ENCODE measurements at places on chromosomes 12 and 14.

DNA sequence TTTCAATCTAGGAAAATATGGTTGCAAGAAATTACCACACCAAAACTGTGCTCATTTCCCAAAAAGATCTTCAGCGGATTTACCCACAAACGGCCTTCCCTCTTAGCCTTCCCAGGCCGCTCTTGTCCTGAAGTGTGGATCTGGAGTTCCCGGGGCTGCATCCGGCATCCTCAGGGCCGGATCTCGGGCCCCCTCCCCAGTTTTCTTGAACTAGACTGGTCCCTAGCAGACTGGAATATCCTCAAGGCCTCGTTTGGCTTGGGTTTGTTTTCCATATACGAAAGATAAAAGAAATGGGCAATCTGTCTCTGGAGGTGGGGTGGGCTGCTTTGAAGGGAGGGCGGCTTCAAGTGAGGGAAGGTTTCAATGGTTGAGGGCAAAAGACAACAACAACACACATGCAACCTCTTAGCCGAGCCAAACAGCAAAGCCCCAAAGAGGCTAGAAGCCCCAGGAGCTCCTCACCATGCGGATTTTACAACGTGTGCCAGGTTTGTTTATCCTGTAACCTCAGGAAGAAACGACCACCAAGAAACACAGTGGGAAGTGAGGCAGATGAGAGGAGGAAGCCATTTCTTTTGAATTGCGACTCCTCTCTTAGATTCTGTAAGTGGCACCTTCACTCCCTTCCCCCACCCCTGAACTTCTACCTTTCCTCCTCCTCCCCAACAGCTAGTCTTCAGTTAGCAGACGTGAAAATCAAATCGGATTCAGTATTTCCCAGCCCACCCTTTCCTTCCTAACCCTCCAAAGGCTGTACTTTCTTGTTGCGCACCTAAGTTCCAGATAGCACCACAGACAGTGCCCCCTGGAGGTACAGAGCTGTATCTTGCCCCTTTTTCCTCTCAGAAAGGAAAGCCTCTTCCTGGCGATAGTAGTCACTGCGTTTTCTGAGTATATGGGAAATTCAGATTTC lies 2.6 kb downstream of the MYF6 start:
- peak; percentile 6 for DNase-seq

DNA sequence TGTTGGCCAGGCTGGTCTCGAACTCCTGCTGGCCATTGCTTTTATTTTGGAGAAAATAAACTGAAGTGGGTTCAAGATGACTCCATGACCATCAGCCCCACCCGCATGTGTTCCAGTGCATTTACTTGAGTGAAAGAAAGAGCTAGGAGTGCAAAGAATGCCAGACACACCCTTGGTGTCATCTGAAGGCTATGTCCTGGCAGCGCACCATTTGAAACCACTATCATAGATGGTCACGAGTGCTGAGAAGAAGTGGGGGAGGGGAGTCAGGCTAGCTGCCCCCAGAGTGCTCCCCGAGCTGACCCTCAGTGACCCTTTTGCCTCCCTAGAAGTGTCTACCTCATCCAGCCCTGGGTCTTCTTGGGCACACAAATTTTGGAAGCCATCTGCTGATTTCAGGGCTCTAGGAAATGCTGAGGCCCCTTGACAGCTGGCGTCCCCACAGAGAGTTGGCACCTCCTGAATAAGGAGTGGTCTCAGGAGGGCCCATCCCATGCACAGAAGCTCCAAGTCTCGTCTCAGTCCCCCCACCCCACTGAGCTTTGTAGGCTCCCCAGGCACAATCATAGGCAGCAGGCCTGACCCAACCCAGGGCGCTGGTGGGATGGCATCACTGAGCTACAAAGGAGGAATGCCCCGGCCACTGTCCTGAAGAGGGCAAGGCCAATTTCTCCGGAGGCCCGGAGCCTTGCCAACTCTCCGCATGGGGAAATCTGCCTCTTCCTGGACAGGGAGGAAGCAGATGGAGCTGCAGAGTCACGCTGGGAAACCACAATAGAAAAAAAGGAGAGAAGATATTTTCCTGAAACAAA lies 28.0 kb downstream of the PXN start:
- DNase-seq, result peak; percentile 66

DNA sequence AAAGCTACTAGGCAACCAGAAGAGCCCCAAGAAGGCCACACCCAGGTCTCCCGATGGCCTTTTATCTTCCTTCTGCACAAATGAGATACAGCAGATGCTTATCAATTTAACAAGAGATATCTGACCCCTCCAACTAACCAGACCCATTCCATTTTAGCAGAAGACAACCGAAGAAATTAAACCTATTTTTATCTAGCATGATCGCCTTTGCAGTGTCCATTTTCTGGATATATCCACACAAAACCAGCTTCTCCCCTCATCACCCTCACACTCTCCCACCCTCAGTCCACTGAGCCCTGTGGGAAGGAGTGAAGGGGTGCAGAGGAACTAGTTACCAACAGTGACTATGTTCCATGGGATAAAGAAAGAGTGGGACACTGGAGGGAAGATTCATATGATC lies 20.9 kb upstream of the DHRS4 start:
- no peak for DNase-seq

DNA sequence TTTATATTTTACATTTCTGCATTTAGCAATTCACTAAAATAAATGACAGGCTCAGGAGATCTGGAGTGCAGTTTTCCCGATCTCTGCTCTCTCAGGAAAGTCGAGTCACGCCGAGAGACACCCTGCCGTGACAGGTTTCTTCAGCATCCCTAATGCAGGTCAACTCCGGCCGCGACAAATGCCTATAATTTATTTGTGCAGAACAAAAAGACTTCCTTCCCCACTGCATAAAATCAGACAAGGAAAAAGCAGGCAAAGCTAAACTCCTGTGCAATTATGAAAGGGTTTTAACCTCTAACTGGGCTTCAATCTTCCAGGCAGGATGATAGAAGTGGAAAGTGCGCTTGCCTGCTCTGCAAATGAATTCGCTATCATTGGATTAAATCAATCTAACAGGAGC lies 28.1 kb downstream of the SPRING1 start:
- DNase-seq, result no peak

DNA sequence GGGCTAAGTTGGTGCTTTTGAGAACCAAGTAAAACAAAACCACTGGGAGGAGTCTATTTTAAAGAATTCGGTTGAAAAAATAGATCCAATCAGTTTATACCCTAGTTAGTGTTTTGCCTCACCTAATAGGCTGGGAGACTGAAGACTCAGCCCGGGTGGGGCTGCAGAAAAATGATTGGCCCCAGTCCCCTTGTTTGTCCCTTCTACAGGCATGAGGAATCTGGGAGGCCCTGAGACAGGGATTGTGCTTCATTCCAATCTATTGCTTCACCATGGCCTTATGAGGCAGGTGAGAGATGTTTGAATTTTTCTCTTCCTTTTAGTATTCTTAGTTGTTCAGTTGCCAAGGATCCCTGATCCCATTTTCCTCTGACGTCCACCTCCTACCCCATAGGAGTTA lies 1.8 kb upstream of the RAB5B start:
- peak; percentile 75 for DNase-seq

DNA sequence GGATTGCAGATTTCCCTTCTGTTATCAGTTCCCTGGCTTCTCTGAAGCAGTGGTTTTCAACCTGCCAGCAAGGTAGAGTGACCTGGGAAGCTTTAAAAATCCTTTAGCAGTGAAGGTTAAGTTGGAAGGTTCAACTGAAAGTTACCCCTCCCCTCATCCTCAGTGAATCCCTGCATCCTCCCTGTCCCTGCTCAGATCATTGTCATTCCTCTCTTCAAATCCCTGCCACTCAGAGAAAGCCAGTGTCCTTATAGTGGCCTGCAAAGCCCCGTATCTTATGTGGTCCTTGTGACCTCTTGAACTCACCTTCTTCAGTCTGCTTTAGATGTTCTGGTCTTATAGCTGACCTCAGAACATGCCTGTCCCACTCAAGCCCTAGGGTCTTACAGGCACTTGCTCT lies 53.6 kb downstream of the PPM1A start:
- DNase-seq, result no peak

GRCh38 chr12:1972260-1972659 lies 32.0 kb downstream of the DCP1B start:
- peak; percentile 80 for DNase-seq

DNA sequence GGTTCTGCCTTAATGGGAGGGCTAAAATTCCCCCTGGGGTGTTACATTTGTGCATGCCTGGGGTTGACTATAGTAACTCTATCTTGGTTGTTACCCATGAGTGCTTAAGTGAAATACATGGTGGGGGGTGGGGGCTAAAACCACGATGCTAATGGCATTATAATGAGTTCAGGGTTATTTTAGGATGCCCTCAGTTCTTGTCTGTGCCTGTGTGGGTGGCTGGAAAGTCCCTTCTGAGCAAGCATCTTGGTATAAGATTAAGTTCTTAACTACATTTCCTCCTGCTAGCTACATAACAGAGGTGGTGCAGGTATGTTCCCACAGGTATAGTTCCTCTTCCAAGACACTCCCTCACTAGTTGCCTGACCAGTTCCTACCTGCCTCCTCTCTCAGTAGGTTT lies 822.3 kb downstream of the LRFN5 start:
- DNase-seq, result no peak

GRCh38 chr12:56816491-56816890 lies 53.4 kb downstream of the HSD17B6 start:
- DNase-seq, result no peak

GRCh38 chr14:101175731-101176534 lies 272.4 kb upstream of the RTL1 start:
- DNase-seq, result no peak

- peak; percentile 99 for DNase-seq
Measured at GRCh38 chr14:68682166-68683103, 110.4 kb downstream of the ZFP36L1 start.

DNA sequence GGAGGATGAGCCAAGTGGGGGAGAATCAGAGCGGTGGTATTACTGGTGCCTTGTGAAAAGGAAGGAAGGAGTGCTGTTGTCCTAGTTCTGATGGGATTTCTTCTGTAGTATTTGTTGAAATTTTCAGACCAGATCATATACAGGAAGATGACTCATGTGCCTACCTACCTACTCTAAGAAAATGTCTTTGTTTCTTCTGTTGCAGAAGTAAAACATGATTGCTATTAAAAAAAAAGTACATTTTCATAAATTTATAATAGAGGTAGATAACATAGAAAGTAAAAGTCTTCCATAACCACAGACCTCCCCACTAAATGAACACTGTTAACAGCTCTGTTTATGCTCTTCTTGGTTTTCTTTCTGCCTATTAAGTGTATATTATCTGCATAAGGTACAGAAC lies 26.9 kb downstream of the SAMD4A start:
- DNase-seq, result peak; percentile 42

- peak; percentile 86 for DNase-seq
Measured at GRCh38 chr12:47758834-47759690, at the start of gene RAPGEF3. Gene RAPGEF3, minus strand, starts transcription at chr12:47758880. Its CDS starts 324 bp downstream, at chr12:47758556.

DNA sequence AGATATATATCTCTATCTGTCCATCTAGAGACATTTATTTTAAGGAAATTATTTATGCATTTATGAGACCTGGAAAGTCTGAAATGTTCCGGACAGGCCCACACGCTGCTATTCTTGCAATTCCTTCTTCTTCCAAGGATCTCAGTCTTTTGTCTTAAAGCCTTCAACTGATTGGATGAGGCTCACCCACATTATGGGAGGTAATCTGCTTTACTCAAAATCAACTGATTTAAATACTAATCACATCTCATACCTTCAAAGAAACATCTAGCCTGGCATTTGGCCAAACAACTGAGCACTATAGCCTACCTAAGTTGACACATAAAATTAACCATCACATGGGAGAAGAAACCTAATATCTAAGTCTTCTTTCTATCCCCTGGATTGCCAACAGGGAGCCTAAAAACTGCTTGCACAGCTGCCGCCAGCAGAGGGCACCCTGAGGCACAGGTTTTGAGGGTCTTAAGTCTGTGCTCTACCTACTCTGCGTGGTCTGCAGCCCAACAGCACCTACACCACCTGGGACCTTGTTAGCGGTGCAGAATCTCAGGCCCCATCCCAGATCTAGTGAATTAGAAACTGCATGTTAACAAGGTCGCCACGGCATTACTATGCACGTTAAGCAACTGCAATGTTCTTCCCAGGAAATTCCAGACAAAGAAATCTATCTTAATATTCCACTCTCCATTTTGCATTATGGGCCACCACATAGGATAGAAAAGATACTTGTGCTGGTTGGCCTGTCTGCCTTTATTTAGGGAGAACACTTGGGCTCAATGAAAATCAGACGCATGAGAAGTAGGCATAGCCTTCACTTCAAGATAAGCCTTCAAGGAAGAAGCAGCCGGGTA lies 249.7 kb downstream of the FOXG1 start:
- peak; percentile 41 for DNase-seq

- DNase-seq, result peak; percentile 91
Measured at GRCh38 chr14:23306412-23307145, at the start of gene BCL2L2. Gene BCL2L2, plus strand, starts transcription at chr14:23306833. Its CDS starts 935 bp downstream, at chr14:23307768.

- DNase-seq, result peak; percentile 20
Measured at GRCh38 chr12:26018926-26019325, 60.4 kb downstream of the RASSF8 start.

DNA sequence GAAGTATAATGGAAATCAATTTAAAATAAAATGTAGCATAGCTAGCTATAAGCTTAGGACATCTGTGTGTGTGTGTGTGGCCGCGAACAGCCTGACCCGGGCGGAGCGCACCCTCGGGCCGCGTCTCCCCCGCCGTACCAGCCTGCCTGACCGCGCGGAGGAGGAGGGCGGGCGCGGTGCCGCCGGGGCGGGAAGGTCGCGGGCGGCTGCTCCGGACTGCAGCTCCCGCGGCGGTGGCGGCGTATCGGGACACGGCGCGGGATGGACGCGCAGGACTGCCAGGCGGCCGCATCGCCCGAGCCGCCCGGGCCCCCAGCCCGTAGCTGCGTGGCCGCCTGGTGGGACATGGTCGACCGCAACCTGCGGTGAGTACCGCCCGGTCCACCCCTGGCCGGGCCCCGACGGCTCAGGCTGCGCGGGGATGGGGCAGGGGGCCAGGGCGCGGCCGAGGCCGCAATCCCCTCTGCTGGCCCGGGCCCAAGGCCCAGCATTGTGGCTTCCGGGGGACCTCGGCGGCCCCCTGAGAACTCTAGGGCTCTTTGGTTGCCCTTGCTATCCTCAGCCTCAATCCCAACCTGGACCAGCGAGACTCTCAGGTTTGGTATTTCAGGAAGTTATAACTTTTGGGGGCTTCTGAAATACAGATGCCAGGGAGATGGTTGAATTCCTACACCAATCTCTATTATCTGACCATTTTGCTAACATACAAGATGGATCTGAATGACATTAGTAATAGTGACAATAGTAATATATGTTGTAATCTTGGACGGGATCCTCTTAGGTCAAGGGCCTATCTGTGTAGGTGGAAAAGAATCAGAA lies at the start of gene ABHD12B:
Gene ABHD12B (plus strand): TSS at position 140 of the 819 bp plus-strand sequence. CDS start 122 bp downstream, at position 262.
- DNase-seq, result no peak

GRCh38 chr14:70558356-70558755 lies 23.6 kb upstream of the ADAM20 start:
- DNase-seq, result no peak

GRCh38 chr12:89469361-89469760 lies 55.2 kb downstream of the GALNT4 start:
- peak; percentile 42 for DNase-seq

DNA sequence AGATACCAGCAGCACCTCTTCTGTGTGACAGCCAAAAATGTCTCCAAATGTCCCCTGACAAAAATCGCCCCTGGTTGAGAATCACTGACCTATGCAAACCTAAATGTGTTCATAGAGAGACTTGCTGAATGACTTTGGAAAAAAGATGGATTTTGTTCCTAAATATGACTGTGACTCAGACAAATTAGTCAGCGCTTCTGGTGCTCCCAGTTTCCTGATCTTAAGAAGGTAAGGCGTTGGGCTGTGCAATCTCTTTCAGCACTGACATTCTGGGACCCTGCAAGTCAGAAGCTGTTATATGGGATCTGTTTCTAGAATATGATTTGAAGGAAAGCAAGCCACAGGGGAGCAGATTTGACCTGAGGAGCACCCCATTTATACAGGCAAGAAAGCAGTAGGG lies 90.6 kb upstream of the PWP1 start:
- DNase-seq, result peak; percentile 46
